Activated CD4-positive, alpha-beta T cell treated with anti-CD3 and anti-CD28 coated beads, Interleukin-2, Interleukin-6, amounts not matched to agents 100 ng/mL and 50 ng/mL, durations not matched to agents 16 hours and 8 hours (primary cell): ENCODE measurements at places on chromosomes 5 and 9.

DNA sequence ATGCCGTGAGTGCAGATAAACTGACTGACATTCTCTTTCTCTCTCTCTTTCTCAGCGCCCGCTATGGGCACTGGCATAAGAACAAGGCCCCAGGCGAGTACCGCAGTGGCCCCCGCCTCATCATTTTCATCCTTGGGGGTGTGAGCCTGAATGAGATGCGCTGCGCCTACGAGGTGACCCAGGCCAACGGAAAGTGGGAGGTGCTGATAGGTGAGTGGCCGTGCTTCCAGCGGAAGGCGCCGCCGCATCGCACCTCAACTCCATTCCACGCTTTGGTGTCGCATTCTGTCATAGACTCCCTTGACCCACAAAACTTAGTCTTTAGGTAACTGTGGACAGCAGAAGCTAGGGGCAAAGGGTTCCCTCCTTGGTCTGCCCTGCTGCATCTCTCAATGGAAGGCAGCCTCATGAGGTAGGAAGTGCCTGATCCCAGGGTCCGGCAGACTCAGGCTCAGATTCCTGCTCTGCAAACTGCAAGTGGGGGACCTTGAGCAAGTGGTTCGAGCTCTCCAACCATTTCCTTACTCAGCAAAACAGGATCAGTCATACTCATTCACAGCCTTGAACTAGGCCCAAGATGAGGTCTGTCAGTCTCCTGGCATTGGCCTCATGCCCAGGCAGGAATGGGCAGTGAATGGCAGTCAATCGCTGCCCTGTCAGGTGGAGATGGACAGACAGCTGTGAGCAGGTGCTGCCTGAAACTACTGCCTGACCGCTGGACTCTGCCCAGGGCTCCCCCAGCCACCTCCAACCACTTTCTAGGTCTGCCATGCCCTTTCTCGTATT lies 24.2 kb upstream of the CFAP157 start:
- DNase-seq, result no peak

DNA sequence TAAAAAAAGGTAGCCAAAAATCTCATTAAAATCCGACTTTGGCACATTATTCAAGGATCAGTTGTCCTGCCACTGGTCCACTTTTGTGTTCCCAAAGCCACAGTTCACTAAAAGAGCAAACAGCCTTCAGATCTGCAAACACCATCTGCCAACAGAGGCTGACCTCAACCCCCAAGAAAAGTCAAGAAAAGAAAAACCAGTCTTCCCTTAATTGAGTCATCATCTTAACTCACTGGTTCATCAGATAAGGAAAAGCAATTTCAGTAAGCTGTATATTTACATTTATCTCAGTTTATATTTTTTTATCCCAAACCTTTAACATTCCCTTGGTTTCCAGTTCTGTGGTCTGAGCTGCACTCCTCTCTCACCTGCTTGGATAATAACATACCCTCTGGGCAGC lies 21.2 kb downstream of the RASEF start:
- no peak for DNase-seq

DNA sequence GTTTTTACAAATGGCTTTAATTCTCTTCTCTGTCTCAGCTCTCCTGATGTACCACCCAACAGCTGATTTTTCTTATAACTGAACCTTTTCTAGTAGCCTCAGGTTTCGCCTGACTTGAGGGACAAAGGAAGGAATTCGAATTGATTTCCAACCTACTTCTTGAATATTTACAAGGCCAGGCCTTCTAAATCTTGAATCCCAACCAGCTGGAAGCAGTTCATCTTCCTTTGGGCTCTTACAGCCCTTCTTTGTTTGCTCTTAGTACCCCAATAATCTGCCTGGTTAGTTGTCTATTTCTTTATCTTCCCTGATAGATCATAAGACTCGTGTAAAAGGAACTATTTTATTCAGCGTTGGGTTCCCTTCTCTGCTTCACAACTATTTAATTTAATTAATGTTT lies 95.9 kb downstream of the NLN start:
- DNase-seq, result no peak

DNA sequence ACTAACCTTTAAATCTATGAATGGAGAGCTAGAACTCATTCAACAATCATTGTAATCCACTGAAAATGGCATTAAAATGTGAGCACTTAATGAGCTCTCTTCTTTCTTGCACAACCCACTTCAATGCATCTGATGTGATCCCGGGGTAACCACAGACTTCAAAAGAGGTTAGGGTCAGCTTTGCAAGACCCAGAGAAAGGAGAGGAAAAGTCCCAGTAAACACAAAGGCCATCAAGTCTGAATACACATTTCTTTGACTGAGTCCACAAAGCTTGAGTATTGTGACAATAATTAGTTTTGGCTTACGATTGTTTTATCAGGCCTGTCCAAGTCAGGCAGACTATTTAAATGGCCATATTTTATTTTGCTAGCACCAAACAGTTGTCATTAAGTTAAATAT lies 148.8 kb upstream of the ZNF608 start:
- no peak for DNase-seq

- DNase-seq, result no peak
Observed at GRCh38 chr9:18688581-18689565, 214.9 kb downstream of the ADAMTSL1 start.

DNA sequence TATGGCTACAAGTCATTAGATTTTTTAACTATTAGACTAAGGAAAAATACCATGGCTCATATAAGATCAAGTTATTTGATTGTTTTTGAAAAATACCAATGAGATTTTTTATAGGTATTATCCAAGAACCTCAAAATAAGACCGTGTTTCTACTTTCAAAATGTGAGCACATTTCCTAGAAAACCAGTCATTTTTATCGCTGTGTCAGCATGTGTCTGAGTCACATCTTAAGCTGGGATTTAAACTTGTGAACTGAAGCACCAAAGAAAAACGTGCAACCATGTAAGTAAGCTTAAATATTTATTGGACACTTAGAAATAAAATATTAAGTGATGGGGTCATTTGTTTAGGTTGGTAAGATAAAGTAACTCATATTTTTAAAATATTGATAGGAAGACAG lies 1676.0 kb upstream of the NUDT12 start:
- no peak for DNase-seq

- DNase-seq, result no peak
Observed at GRCh38 chr9:101342595-101342994, 42.2 kb downstream of the BAAT start.

GRCh38 chr9:25917731-25918362 lies 239.6 kb upstream of the TUSC1 start:
- no peak for DNase-seq

- no peak for DNase-seq
Observed at GRCh38 chr5:97627272-97627671, 444.2 kb upstream of the RIOK2 start.

DNA sequence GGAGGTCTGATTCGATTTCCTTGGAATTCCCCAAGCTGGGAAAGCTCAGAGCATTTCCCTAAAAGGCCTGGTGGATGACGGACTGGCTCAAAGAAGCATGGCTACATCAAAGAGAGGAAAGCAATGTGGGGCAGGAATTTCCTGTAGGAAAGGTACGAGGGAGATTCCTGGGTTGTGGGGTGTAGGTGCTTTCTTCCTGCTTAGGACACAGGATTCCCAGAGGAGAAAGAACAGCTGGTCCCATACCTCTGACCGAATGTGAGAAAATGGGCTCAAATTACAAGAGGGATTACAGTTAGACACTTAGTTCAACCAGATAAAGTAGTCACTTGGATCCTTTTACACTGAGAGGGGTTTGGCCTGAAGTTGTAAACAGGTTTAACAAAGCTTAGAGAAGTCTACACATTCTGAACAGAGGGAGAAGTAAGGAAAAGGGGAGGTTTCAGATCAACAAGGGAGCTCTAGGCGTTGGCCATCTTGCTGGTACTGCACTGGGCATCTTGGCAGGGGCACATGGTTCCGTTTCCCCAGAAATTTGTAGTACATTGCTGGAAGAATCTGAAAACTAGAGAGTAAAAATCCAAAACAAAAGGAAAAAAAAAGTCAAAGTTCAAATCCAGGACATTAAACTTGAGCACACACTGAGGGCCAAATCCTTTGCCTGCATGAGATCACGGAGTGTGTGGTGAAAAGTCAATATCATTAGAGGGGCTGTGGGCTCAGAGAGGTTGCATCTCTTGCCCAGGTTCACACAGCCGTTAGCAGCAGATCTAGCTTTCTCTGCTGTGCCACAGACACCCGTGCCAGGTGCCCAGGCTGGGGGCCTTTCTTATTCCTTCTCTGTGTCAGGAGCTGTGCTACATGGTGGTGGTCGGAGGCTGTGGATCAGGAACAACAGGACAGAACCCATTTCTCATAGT lies 171.3 kb downstream of the RGS3 start:
- no peak for DNase-seq

GRCh38 chr9:14057368-14058324 lies 256.3 kb downstream of the NFIB start:
- DNase-seq, result no peak

DNA sequence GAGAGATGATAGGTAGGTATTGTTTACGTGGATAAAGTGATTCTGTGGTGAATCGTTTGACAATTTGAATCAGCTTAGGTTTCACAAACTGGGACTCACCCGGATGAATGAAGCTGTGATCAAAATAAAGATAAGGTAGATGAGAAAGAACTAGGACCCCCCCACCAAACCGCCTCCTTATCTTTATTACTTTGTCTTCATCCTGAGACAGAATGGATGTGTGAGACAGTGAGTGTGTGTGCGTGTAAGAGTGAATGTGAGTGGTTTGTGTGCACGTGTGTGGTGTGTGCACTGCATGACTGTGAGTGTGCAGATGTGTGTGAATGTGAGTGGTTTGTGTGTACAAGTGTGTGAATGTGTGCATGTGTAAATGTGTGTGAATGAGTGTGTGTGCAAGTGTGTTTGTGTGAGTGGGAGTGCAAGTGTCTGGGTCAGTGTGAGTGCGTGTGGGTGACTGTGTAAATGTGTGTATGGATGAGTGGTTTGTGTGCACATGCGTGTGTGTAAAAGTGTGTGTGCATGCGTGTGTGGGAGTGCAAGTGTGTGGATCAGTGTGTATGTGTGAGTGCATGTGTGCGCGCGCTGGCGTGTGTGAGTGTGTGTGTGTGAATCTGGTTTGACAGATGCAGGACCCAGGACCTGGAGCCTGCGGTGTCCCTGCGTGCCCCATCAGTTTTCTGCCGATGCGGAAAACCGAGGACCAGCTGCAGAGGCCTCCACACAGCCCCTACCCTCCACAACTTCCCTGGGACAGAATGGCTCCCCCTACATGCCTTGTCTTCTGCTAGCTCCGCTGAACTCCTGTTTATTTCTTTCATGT lies 11.4 kb upstream of the ENG start:
- peak; percentile 52 for DNase-seq

DNA sequence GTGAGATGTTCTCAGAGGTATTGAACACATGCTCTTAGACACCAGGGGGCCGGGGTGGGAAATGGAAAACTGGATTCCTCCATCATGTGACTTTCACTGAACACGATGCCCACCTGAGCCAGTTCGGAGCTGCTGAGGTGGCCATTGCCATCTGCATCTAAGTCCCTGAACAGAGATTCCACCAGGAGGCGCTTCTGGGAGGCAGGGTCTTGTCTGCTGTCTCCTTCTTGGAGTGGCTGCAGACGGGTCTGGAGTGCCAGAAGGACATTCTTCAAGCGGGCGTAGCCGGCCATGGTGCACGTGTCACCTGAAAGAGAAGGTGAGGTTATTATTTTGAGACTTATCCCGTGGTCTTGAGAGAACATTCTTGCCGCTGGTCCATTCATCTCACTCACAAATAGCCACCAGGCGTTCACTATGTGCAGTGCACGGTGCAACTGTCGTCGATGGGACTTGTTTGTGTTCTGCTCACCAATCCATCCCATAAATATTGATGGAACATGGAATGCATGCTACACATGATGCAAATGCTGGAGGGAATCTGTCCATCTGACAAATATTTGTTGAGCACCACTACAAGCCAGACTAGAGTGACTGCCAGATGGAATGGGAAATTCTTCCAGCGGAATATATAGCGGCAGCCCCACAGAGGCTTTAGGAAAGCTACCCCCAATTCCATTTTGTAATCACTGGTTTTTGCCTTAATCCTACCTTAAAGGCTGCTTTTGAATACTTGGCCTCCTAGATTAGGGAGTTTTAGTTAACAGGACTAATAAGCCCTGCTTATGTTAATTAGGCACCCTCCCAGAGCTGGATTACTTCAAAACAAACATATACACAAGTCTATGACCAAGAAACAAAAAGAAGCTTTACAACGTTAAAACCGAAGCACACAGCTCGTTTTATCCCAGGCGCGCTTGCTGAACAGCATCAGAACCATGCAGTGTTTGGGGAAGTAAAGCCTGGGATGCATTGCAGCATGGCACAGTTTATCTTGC lies 264.8 kb downstream of the HSPA4 start:
- no peak for DNase-seq

DNA sequence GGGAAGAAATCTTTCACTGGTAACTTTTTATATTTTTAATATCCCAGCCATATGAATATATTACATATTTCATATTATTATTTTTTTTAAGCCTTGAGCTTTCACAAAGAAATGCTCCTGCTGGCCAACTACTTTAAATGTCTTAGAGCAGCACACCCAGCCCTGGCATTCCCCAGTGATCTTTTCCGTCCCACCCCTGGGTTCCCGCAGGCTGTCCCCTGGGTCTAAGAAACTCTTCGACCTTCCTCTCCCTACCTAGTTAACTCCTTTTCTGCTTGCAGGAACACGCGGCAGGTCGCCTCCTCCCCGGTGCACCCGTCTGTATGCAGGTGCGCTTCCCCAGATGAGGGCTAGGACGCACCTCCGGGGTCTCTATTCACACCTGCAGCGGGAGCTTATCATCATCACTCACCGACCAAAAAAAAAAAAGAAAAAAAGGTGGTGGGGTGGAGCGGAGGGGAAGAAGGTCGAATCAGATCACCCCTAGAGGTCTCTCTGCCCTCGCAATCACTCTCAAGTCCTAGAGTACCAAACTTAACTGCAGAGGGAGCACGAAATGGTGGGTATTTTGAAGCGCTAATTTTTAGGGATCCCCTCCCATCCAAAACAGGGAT lies 696 bp downstream of the ZFP62 start:
- DNase-seq, result peak; percentile 67

DNA sequence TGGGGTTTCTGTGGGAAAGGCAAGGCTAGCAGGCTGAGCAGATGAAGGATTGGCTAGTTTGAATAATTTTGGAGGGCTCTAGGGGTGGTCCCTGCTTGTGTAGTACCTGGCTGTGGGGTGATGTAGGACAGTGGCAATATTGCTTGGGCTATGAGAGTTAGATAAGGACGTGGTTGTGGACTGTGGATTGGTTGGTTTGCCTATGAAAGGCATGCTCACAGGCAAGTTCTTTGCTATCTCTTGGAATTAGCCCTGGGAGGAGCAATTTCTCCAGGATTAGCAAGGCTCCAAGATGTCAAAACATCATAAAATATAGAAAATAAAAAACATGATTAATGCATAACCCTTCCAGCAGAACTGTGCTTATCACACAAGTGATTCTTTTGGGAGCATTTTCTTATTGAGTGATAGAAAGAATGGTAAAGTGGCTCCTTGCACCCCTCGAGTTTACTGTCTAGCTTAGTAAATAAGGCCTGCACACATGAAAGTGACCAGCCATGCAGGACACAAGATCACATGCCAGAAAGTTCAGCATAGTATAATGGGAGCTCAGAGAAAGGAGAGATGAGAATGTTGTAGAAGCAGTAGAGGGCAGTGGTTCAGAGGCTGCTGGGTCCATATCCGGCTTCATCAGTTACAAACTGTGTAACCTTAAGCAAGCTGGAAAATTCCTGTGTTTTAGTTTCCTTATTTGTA lies 13.8 kb downstream of the AOPEP start:
- DNase-seq, result no peak

GRCh38 chr5:88660264-88660946 lies 222.6 kb downstream of the MEF2C start:
- DNase-seq, result peak; percentile 32

GRCh38 chr5:174571662-174572397 lies 152.6 kb upstream of the MSX2 start:
- no peak for DNase-seq
